Left lung (tissue), 14 donors: ENCODE measurements at places on chromosomes 4 and X. TPM values are rescaled to one million over a fixed set of nuclear protein-coding genes. Genes with fewer than 3 reads are reported as not detected.

ARHGAP36 gene
- not detected for total RNA-seq

CYTL1 gene
- 0.73 TPM for total RNA-seq

NDNF gene
- total RNA-seq = 489 TPM

HPSE gene
- 6.5 TPM for total RNA-seq

KLHL34 gene
- not detected for total RNA-seq

GRCh38 chr4:79241846-79242245 lies 84.0 kb downstream of the NAA11 start:
- DNase-seq = no peak

- no peak for DNase-seq
Observed at GRCh38 chr4:182213004-182213403, 30.2 kb upstream of the TENM3 start.

DNA sequence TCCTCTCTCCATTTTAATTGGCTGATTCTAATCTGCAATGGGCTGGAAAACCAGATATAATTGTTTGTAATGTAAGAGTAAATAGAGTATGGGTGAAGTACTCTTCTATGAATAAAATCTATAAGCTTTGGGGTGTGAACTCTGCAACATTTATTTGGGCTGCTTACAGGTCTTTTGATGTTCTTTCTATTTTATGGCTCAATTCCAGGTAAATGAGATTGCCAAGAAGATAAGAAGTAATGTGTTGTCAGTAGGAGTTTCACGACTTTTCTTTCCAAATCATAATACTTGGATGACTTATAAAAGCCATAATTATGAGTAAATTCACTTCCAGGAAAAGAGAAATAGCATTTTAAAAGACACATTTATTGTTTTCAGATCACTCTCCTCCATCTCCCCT lies 103.5 kb downstream of the FMR1NB start:
- DNase-seq = no peak

- no peak for DNase-seq
Observed at GRCh38 chr4:186015212-186015817, 53.6 kb upstream of the TLR3 start.

GRCh38 chrX:129721870-129722269 lies 16.9 kb upstream of the XPNPEP2 start:
- DNase-seq = no peak

DNA sequence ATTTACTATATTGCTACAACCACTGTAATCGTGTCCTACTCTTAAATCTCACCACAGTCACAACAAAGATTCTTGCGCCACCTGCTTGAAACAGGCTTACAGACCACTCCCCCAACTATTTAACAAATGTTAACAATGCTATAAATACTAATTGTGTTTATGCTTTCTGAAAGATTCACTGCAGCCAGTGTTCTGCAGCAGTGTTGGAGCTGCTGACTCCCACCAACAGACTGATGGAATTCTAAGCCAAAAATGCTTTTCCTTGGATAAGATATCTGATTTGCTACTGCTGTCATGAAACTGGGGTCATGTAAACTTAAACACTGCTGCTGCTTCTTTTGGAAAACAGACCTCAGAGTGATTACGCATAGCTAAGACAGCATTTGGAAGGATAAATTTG lies 244.2 kb upstream of the MAB21L2 start:
- no peak for DNase-seq

DNA sequence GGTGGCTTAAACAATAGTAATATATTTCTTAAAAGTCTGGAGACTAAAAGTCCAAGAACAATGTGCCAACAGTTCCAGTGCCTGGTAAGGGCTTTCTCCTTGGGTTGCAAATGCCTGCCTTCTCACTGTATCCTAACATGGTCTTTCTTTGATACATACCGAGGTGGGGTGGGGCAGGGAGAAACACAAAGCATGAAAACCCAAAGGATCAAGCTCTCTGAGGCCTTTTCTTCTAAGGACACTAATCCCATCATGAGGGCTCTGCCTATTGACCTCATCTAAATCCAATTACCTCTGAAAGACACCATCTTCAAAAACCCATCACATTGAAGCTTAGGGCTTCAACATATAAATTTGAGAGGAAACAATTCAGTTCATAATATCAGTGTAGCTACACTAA lies 311.3 kb downstream of the GRID2 start:
- DNase-seq = no peak

- DNase-seq = no peak
Observed at GRCh38 chr4:105622269-105622668, 69.8 kb downstream of the ARHGEF38 start.

DNA sequence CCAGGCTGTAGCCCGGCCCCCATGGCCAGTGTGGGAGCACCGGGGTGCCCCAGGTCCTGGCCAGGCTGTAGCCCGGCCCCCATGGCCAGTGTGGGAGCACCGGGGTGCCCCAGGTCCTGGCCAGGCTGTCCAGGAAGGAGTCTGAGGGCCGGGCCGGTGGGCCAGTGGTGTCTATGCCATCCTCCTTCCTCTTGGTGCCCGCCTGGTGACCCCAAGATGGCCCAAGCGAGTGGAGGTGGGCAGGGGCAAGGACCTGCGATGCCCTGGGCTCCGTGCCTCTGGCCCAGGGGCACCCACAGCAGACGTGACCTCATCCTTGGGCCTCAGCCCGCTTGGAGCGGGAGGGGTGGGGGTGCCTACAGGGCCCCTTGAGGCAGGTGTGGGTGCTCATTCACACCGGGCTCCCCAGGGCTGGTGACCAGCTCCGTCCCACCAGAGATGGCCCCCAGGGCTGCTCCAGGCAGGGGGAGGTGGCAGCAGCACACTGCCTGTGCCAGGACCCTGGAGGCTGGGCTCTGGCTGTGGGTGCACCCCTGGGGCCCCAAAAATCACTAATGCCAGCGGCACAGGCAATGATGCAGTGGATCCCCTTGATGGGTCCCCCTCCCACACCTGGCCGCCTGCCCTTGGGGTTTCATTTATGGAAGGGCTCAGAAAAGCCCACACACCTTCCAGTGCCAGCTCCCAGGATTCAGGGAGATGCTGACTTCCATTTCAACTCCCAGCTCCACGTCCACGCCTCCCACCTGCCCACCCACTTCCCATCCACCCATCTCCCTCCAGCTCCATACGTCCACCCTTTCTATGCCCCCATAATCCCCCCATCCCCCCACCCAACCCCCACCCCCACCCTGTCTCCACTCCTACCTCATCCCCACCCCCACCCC lies 35.8 kb downstream of the TACC3 start:
- DNase-seq = no peak

- no peak for DNase-seq
Observed at GRCh38 chrX:102959471-102959870, 22.4 kb downstream of the RAB40AL start.

- no peak for DNase-seq
Observed at GRCh38 chr4:158885564-158885963, 116.7 kb downstream of the FNIP2 start.

DNA sequence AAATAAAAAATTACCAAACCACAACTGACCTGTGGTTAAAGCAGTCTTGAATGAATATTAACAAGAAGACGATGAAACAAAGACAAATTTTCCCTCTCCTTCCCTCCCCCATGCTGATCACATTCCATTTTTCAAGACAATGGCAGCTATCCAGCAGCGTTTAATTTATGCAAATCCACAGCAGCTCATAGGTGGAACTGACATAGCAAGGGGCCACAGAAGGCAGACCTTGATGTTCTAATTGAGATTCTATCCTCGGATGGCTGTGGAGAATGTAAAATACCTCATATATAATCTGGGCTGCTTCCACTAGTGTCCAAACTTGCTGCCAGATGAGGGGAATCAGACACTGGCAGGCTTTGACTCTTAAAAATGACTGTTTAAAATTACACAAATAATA lies 211.5 kb downstream of the CHRDL1 start:
- DNase-seq = no peak

DNA sequence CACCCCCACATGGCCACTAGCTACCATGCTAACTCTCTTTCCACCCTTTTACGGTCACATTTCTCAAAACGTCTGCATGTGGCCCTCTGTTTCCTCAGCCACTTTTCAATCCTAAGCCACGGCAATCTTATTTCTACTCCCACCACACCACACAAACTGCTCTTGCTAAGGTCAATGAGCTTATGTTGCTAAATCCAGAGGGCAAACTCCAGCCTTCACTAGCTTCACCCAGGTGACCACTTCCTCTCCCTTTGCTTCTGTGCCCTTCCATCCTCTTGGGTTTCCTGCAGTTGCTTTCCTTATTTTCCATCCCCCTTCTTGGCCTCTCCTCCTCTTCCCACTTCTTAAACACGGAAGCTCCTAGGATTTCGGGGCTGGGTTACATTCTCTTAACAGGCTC lies 16.5 kb downstream of the CETN2 start:
- no peak for DNase-seq

DNA sequence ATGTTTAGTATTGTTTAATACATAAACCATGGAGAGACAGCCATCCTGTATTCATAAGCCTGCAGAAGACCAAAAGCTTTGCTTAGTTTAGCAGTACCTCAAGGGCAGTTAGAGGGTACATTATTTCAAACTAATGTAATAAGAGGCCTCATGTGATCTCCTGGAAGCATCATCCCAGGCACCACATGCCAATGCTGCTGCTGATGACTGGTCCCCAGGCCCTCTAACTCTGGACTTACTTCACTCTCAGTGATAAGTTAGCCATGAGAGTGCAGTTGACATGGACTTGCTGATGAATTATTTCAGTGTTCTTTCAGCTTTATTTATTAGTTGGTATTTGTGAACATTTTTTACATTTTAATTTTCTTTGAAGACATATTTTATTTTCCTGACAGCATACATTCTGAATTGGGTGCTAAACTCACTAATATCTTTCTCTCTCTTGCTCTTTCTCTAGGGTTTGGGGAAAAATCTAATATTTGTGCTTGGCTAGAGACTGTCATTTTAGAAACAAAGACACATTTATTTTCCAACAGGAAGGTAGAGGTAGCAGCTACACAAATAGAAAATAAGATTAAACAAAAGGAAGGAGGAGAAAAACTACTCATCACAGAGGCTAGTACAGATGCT lies 207.8 kb downstream of the NPFFR2 start:
- no peak for DNase-seq

DNA sequence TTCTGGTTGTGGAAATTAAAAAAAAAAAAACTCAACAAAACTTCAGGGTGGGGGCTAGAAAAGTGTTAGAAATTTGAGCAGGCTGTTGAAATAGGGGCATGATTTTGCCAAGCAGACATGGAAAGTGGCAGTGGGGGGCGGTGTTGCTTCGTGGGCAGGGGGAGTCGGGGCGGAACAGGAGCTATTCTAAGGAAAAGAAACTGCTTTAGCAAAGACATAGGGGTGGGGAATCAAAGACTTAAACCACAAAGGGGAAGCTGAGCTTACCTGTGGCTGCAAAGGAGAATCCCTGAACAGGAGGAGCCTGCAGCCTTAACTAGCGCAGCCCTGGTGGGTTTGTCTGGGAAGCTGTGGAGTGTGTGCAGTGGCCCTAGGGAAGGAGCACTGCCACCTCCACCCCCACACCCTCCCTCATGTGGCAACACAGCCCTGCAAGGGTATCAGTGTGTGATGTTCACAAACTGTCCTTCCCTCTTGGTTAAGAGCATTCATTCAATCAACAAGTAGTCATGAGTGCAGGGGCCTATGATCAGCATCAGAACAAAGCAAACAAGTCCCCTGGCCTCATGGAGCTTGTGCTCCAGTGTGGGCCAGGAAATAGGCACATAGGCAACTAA lies 20.5 kb downstream of the SEL1L3 start:
- DNase-seq = no peak

- no peak for DNase-seq
Observed at GRCh38 chr4:60173103-60173502, 1027.0 kb upstream of the ADGRL3 start.
